ENCODE measurements at places on chromosomes 1 and 21. TPM values are rescaled to one million over a fixed set of nuclear protein-coding genes. Genes with fewer than 3 reads are reported as not detected.

- no peak for DNase-seq
Observed at GRCh38 chr1:239722035-239722434, 335.7 kb downstream of the CHRM3 start.

DNA sequence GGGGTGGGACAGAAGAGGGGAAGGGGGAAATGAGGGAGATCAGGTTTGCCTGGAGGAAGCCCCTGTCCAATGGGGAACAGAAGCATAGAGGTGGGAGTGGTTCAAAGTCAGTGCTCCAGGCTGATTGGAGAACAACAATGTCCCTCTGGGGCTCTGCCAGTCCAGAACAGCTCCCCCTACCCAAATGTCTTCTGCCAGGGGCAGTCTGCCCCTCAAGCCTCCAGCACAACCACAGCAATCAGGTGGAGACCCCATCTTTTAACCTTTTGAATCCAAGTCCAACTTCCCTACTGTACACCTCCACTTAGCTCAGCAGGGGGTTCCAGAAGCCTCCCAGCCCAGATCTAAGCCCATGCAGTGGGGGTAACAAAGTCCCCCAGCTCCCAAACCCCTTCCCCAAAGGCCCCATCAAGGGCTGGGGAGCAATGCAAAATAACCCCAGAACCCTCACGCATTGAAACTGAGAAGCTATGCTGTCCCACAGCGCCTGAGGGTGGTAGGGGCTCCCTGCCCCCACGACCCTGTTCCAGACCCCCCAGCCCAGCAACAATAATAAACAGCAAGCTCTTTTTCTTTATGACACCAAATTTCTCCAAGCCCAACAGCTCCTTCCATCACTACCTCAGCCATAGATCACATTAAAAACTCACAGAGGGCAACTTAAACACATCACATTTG is 3.3 kb downstream of the AHDC1 start:
- DNase-seq: no peak

NES gene
- total RNA-seq: 6.0 TPM

- DNase-seq: no peak
Observed at GRCh38 chr21:38133240-38133639, 123.6 kb upstream of the KCNJ15 start.

- no peak for DNase-seq
Observed at GRCh38 chr1:54403808-54404261, 2.4 kb downstream of the SSBP3 start.

GRCh38 chr1:87961992-87962391 is 633.3 kb downstream of the LMO4 start:
- no peak for DNase-seq

DNA sequence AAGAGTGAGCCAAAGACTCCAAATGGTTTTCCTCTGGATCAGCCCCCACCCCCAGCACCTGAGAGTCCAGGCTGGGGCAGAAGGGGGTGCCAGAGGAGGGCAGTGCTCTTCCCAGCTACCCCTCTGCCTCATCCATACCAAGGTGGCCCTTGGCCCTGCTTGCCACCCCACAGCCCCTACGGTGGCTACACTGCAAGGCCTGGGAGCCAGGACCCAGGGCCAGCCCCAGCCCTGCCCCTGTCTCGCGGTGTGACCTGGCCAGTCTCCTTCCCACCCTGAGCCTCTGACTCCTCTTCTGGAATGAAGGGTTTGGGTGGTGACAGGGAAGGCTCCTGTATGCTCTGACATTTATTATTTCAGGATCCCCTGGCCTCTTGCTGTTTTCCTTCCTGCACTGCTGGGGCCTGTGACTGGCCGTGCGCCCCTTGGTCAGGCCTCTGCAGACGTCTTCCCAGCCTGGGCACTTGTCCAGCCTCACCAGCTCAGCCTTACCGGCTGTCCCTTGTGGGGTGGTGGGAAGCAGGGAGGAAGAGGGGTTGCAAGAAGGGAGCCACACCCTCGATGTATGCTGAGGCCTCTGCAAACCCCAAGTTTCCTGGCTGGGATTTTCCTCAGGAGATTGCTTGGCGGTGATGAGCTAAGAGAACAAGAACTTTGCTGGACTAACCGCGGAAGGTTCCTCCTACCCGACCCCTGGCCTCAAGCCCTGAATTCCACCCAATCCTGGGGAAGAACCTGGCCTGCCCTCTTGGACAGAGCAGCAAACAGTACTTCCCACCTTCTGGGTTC is 13.5 kb downstream of the ASAP3 start:
- no peak for DNase-seq

DNA sequence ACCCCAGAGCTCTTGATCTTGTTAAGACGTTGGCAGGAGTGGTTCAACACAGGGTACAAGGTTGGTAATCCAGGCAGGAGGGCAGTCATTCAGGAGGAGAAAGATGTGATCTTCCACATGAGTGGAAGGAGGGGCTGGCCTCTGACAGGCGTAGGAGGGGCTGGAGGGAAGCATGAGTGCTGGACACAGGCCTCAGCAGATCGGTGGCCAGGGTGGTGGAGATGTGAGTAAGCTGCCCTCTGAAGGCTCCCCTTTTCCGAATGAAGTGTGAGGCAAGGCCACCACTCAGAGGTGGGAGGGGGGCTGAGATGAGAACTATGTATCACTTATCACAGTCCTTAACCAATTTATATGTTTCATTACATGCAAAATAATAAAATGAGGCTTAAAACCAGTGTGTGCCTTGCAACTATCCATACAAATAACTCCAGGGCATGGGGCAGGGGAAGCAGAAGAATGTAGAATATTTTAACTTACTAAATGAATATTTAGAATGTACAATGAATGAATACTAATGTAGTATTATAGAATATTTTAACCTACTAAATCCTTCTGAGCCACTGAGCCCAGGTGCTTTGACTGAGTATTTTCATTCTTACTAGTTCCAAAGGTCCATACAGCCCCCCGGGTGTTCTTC is 103.5 kb upstream of the TLR5 start:
- no peak for DNase-seq

SLC6A9 gene
- total RNA-seq: 67.3 TPM

GRCh38 chr1:215181518-215181917 is 99.0 kb downstream of the KCNK2 start:
- no peak for DNase-seq

- no peak for DNase-seq
Observed at GRCh38 chr1:164767752-164768402, 208.9 kb downstream of the PBX1 start.

GRCh38 chr21:45443595-45444181 is 38.7 kb downstream of the COL18A1 start:
- DNase-seq: peak; percentile 92

GRCh38 chr1:178371235-178371634 is 125.5 kb downstream of the CLEC20A start:
- no peak for DNase-seq

SPATA21 gene
- total RNA-seq: not detected

- DNase-seq: no peak
Observed at GRCh38 chr1:27117733-27118439, 37.0 kb downstream of the SLC9A1 start.

GRCh38 chr21:41188486-41189149 is 20.7 kb downstream of the BACE2 start:
- no peak for DNase-seq

DNA sequence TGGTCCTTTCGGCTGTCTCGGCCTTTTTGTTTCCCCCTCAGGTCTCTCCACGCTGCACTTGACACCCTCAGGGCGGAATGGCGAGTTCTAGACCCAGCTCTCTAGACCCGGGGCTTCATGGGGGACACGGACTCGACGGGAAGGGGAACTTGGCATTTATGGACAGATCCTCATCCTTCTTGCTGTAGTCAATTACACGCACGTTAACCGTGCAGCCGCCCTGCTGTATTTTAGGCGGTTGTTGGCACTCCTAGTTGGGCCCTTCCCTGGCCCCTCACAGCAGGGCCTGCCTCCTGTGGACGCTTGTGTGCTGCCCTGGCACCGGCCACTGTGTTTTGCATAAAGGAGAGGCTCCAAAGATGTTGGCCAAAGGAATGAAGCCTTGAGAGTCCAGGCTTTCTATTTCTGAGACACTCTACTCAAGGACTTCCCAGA is 558 bp upstream of the BTG3 start:
- no peak for DNase-seq

GRCh38 chr1:43366601-43367025 is 1.2 kb downstream of the ELOVL1 start:
- no peak for DNase-seq

GRCh38 chr1:86788300-86789206 is 84.2 kb downstream of the SH3GLB1 start:
- no peak for DNase-seq

ATP1A1 gene
- 196 TPM for total RNA-seq

- DNase-seq: no peak
Observed at GRCh38 chr1:15957221-15958095, 18.4 kb downstream of the ZBTB17 start.

DNA sequence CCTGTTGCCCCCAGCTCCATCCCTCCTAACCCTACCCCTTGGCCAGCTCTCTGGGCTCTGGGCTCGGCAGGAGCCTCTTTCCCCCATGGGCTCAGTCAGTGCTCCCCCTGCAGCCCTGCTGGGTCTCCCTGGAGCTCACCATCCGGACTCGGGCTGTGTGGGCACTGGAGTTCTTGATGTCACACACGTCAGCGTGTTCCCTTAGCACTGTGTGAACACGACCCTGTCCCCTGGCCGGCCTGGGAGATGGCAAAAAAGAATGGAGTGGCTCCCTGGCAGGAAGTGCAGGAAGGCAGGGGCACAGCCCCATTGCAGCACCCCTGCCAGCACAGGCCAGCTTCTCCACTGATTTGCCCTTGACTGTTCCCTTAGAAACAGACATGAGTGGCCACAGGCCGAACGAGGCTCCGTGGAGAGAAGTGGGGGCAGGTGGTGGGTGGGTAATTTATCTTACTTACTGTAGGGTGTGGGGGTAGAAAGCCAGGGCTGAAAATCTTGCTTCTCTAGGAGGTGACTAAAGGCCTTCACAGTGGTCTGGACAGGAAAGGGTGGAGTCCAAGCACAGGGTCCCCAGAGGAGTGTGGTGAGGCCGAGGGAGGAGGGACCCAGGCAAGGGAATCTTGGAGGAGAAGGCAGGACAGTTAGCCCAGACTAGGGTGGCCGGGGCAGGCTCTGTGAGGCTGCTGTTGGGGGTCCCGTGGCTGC is 381.7 kb upstream of the VAMP3 start:
- DNase-seq: peak; percentile 78

HMGCS2 gene
- total RNA-seq: not detected

ETV3L gene
- not detected for total RNA-seq

- no peak for DNase-seq
Observed at GRCh38 chr1:47223921-47224675, 7.9 kb downstream of the TAL1 start.

- DNase-seq: no peak
Observed at GRCh38 chr1:209647156-209647555, 5.1 kb downstream of the LAMB3 start.

- no peak for DNase-seq
Observed at GRCh38 chr21:32381571-32381970, 11.2 kb downstream of the URB1 start.

CD5L gene
- not detected for total RNA-seq

KLF17 gene
- 0.18 TPM for total RNA-seq

- DNase-seq: no peak
Observed at GRCh38 chr1:177278626-177279390, 108.0 kb downstream of the BRINP2 start.

NBPF6 gene
- not detected for total RNA-seq

GRCh38 chr1:186102547-186103148 is 272.4 kb downstream of the TPR start:
- DNase-seq: no peak

RGS13 gene
- not detected for total RNA-seq

ETNK2 gene
- 10.2 TPM for total RNA-seq

DNA sequence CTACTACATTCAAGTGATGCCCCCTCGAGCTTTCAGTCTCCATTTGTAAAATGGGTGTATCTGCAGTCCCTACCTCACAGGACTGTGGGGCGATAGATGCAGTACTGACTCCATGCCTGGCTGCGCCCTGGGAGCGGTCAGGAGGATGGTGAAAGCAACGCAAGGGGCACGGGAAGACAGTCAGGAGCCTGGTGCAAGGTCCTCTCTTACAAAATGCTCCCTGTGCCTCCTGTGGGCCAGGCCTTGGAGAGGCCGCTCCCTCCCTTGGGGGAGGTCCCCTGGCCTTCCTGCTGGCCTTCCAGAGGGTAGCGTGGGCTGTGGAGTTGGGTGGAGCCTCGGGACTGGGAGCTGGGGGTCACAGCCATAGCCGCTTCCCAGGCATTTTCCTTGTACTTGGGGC is 21.6 kb downstream of the FAM151A start:
- no peak for DNase-seq

GRCh38 chr1:8727809-8728213 is 89.6 kb downstream of the RERE start:
- DNase-seq: no peak

DNA sequence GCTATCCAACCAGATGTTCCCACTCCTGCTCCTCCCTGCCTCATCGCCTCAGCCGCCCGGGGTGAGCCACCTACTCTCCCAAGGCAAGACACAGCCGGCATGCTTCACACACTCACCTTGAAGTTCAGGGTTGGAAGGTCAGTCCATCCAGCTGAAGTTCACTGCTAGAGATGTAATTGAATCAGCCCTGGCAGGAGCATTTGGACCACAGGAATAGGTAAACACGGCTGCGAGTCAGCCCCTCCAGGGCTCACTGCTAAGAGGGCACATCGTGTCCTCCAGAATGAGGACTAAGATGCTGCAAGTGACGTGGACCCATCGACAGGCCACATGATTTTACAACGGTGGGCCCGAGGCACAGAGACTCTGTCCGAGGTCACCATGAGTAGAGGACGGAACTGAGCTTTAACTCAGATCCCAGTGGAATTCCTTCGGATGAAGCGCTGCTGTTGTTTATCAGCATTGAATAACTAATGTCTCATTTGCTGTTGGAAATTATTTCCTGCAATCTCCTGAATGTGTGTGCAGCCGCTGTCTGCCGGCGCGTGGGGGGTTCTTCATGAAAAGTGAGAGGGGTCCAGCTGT is 41.9 kb downstream of the RSPH1 start:
- DNase-seq: no peak

- DNase-seq: no peak
Observed at GRCh38 chr1:116854403-116854690, 55.4 kb upstream of the PTGFRN start.

GRCh38 chr1:161198897-161199431 is at the start of gene ADAMTS4:
TSS of gene ADAMTS4 (minus strand) at chr1:161199054. CDS start at chr1:161198627, 427 bp downstream.
- DNase-seq: peak; percentile 38

DNA sequence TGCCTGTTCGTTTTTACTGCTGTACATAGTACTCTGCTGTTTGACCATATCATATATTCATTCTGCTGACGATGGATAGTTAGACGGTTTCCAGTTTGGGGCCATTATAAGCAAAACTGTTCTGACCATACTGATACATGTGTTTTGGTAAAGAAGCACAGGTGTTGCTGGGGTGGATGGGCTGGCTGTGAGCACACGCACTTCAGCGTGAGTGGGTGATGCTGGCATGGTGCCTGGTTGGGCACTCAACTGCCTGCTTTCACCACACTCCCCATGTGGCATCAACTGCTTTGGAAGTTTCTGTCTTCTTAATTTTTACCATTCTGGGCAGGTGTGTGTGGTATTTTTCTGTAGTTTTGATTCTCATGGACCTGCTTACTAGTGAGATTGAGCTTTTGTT is 37.3 kb downstream of the ADARB1 start:
- no peak for DNase-seq

B3GALT2 gene
- 7.6 TPM for total RNA-seq
